A172 (cell line): ENCODE measurements at places on chromosomes 2 and 18. TPM values are rescaled to one million over a fixed set of nuclear protein-coding genes. Genes with fewer than 3 reads are reported as not detected.

LPIN2 gene
- total RNA-seq, result 22.4 and 26.1 TPM in 2 replicates

GLB1L gene
- total RNA-seq, result 9.6 and 12.1 TPM in 2 replicates

SLC23A3 gene
- total RNA-seq, result 0.19 and 0.67 TPM in 2 replicates

CCDC121 gene
- total RNA-seq, result 1.6 and 6.5 TPM in 2 replicates

EMX1 gene
- 0.34 and 0.50 TPM in 2 replicates for total RNA-seq

DNA sequence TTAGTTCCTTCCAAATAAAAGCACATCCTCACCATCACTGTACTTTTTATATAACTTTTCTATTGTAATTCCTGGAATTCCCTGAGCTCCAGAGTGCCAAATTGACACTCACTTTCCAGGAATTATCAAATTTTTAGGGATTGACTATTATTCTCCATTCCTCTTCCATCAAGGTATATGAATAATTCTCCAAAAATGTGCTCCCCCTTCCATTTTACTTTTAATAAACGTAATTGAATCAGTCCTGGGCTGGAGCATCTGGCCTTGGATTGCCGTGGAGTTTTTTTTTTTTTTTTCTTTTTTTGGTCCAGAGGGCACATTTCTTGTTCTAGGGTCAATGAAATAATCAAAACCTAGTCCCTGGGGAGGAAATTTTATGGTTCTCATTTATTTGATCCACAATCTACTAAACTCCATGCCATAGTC is 304.3 kb downstream of the CDCA7 start:
- peak; percentile 44 for DNase-seq

GRCh38 chr18:70450426-70451253 is 161.8 kb downstream of the SOCS6 start:
- DNase-seq, result no peak

GRCh38 chr18:22546905-22547570 is 129.3 kb upstream of the CTAGE1 start:
- no peak for DNase-seq

DNA sequence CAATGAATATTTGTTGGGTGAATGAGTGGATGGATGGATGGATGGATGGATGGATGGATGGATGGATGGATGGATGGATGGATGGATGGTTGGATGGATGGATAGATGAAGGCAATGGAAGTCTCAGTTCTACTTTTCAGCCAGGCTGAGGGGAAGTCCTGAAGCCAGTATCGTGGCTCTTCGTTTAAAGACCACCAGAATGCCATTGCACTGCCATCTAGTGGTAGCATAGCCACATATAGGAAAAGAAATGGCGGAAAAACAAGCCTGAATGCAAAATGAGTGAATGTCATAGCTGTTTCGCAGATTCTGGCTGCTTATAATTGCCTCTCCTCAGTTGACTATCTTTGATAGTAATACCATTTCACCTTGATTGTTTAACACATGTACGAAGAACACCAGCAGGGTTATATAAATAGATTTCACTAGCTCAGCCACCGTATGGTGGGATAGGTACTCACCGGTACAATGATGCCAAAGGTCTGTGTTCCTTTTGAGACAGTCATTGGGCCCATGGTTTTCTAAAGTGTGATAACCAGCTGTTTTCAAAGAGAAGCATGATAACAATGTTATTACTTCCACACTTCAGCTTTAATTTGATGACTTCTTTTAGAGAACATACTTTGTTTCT is 62.3 kb upstream of the GREB1L start:
- DNase-seq, result peak; percentile 62

DNA sequence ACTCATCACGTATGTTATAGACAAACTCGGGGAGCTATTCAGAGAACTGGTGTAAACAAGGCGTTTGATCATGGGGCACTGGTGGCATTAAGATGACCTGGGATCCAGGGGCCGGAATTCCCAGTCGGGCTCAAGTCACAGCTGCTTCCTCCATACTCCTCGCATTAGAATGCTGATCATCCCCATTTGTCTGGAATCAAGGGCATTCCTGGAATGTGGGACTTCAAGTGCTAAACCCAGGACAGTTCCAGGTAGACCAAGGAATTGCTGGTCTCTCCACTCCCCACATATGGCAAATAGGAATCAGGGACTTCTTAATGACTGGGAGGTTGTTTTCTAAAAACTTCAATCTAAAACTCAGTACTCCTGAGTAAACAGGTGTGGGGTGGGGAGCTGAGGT is 355.7 kb upstream of the RAB6C start:
- no peak for DNase-seq

DNA sequence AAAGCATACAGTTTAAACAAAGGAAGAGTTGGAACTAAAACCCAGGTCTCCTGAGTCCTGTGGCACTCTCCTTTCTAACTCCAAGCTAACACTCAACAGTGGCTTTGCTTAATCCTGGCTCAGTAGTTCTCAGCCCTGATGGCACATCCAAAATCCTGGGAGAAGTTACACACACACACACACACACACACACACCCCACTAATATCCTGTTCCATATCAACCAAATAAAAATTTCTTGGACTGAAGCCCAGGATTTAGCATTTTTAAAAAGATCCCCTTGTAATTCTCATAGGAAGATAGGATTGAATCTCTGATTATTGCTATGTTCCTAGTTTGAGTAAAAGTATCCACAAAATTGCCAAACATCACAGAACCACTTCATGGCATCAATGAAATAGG is 136.1 kb upstream of the RIOK3 start:
- DNase-seq, result no peak

- DNase-seq, result no peak
Observed at GRCh38 chr2:64626146-64626809, 27.4 kb downstream of the SERTAD2 start.

GRCh38 chr2:43224131-43224570 is 2.3 kb downstream of the ZFP36L2 start:
- no peak for DNase-seq

DNA sequence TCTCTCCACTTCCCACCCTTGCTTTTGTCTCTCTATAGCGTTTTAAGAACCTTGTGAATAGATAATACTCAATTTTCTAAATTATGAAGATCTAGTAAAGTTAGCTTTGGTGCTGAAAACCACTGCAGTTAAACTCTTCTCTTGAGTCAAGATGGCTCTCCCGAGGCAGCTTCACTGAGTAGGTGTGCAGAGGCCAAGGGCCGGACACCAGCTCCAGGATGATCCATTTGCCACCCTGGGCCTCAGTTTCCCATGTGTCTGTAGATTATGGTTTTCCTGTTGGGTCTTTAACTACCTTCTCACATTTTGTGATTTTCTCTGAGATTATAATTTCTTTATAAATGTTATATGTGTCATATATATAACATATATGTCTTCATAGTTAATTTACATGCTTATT is 68.5 kb upstream of the SH3RF3 start:
- DNase-seq, result no peak

DNA sequence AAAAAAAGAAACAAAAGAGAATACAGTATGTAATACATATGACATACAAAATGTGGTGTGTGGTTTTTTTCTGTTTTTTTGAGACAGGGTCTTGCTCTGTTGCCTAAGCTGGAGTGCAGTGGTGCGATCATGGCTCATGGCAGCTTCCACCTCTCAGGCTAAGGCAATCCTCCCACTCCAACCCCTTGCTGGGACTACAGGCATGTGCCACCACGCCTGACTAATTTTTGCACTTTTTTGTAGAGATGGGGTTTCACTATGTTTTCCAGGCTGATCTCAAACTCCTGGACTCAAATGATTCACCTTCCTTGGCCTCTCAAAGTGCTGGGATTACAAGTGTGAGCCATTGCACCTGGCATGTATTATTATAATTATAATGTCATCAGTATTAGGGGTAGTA is 38.9 kb downstream of the DHX57 start:
- no peak for DNase-seq

- peak; percentile 57 for DNase-seq
Observed at GRCh38 chr2:37283207-37283606, 41.4 kb downstream of the PRKD3 start.

DNA sequence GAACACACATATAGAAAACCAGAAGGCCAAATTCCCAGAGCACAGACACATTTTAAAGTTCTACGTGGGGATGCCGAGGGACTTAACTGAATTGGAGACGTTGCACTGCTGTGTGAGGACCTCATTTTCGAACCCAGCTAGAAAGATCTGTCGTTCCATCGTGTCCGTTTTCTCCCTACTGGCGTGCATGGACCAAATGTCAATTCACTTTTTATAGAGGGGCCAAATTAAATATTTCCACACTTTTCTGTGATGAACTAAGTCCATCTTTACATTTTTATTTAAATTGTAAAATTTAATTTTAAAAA is 692 bp upstream of the TSHZ1 start:
- DNase-seq, result peak; percentile 4

- no peak for DNase-seq
Observed at GRCh38 chr2:192126426-192126825, 68.3 kb downstream of the TMEFF2 start.
